ENCODE measurements at places on chromosomes 16 and 17.

DNA sequence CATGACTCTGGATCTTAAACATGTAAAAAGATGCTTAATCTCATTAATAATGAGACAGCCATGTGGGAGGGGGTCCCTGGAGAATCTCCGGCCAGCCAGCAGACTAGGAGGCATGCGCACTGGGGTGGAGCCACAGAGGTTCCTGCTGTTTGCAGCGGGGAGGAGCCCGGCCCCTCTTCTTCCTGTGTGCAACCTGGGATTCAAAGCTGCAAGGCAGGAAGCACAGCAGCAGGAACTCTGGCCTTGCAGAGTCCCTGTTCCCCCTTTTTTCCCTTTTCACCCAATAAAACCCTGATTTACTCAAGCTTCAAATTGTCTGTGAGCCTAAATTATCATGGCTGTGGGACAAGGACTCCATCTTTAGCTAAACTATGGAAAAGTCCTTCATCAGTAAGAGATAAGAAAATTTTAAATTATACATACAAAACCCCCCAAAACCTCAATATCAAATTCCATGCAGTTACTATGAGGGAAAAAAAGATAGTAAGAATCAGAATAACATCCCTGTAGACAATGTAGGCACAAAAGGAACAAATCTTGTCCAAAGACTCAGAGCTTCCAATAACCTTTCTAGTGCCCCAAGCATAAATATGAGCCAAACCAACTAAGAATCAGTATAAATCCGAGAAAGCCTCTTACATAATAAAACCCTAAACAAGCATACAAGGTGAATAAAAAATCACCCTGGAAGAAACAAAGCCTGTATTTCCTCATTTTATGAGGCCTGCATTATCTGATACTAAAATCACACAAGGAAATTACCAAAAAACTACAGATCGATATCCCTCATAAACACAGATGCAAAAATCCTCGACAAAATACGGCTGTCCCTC lies 12.1 kb downstream of the CFDP1 start:
- DNase-seq = peak; percentile 80

GRCh38 chr16:73717266-73717974 lies 579.2 kb upstream of the PSMD7 start:
- DNase-seq = no peak

DNA sequence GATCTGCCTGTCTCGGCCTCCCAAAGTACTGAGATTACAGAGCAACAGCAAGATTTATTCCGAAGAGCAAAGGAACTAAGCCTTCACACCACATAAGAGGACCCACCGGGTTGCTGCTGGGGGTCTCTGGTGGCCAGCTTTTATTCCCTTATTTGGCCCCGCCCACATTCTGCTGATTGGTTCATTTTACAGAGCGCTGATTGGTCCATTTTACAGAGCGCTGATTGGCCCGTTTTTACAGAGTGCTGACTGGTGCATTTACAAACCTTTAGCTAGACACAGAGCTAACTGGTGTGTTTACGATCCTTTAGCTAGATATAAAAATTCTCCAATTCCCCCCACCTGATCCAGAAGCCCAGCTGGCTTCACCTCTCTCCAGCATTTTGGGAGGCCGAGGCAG lies 26.3 kb downstream of the COPRS start:
- no peak for DNase-seq

DNA sequence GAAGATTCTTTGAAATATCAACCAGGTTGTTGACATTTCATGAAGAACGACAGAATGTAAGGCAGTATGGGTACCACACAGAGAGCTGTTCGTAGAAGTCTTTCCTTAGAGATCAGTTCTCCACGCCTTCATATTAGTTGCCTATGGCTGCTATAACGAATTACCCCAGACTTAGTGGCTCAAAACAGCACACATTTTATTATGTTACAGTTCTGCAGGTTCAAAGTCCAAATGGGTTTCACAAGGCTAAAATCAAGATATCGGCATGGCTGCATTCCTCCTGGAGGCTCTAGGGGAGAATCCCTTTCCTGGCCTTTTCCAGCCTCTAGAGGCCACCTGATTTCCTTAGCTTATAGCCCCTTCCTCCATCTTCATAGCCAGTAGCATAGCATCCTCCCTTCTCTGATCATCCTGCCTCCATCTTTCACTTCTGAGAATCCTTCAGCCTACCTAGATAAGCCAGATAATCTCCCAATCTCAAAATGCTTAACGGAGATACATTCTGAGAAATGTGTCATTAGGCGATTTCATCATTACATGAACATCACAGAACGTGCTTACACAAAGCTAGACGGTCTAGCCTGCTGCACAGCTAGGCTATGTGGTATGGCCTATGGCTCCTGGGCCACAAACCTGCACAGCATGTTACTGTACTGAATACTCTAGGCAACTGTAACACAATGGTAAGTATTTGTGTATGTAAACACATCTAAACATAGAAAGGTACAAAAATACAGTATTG lies 26.0 kb downstream of the ERCC4 start:
- DNase-seq = no peak

GRCh38 chr17:35521150-35521549 lies 16.3 kb downstream of the SLFN12L start:
- no peak for DNase-seq

DNA sequence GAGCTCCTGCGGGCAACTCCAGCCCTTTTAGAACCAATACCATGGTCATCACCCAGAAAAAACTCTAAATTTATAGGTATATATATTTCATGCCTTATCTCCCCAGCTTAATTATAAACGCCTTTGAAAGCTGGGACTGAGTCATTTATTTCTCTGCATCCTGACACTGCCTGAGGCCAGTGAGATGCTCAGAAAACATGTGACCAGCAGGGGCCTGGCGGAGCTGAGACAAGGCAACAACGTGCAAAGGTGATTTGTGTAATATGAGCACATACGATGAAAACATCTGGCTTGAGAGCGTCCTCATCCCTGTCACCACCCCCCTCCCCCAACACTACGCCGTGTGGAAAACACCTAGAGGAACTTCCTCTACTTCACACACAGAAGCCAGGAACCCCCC lies 22.7 kb downstream of the NXN start:
- DNase-seq = no peak

DNA sequence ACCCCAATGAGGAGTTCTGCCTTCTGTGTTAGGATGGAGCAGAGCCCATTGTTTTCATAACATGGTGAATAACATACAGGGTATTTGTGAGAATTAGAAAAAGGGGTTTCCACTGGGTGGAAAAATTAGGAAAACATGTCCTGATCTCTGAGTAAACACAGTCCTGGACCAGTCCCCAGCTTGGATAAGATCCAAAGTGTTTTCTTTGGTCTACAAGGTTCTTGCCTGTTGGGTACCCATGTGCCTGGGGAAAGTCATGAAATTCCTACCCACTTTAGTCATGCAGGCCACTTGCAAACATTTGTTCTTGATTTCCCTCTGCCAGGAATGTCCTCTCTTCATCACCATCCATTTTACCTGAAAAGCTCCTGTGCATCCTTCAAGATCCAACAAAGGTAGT lies 164.8 kb upstream of the DYNLRB2 start:
- DNase-seq = no peak

- no peak for DNase-seq
Measured at GRCh38 chr17:78537217-78537860, 39.9 kb downstream of the DNAH17 start.

DNA sequence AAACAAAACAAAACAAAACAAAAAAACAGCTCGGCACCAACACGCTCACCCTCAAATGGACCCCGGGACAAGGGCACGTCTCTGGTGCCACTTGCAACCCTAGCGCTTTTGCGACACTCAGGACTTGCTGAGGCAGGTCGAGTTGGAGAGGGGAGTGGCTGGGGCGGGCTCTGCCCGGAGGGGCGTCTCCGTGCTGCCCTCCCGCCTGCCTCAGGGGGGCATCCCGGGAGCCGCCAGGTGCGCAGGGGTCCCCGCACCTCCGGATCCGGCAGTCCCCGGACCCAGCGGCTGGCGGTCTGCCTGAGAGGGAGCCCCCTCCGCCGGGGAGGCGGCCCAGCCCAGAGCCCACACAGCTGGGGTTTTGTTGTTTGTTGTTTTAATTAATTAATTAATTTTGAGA lies at the start of gene SLC52A1:
Gene SLC52A1 (minus strand): TSS at position 112 of the 400 bp plus-strand sequence. CDS start 820 bp downstream, outside the sequence.
- DNase-seq = no peak

DNA sequence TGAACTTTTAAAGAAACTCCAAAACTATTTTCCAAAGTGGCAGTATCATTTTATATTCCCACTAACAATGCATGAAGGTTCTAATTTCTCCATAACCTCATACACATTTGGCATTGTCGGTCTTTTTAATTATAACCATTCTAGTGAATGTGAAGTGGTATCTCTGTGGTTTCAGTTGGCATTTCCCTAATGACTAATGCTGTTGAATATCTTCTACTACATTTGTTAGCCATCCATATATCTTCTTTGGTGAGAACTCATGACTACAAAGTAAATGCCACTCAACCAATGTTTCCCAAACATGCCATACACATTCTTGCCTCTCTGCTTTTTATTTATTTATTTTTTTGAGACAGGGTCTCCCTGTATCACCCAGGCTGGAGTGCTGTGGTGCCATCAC lies 31.7 kb upstream of the TAOK1 start:
- no peak for DNase-seq

- DNase-seq = peak; percentile 42
Measured at GRCh38 chr16:53207810-53208752, 153.3 kb downstream of the CHD9 start.

GRCh38 chr17:82334622-82335394 lies 1.2 kb upstream of the SECTM1 start:
- no peak for DNase-seq

GRCh38 chr16:87929986-87930385 lies 6.3 kb downstream of the CA5A start:
- DNase-seq = no peak

Measured in endothelial cell (in vitro differentiated cells).